ENCODE measurements at places on chromosomes 1 and 21.

DNA sequence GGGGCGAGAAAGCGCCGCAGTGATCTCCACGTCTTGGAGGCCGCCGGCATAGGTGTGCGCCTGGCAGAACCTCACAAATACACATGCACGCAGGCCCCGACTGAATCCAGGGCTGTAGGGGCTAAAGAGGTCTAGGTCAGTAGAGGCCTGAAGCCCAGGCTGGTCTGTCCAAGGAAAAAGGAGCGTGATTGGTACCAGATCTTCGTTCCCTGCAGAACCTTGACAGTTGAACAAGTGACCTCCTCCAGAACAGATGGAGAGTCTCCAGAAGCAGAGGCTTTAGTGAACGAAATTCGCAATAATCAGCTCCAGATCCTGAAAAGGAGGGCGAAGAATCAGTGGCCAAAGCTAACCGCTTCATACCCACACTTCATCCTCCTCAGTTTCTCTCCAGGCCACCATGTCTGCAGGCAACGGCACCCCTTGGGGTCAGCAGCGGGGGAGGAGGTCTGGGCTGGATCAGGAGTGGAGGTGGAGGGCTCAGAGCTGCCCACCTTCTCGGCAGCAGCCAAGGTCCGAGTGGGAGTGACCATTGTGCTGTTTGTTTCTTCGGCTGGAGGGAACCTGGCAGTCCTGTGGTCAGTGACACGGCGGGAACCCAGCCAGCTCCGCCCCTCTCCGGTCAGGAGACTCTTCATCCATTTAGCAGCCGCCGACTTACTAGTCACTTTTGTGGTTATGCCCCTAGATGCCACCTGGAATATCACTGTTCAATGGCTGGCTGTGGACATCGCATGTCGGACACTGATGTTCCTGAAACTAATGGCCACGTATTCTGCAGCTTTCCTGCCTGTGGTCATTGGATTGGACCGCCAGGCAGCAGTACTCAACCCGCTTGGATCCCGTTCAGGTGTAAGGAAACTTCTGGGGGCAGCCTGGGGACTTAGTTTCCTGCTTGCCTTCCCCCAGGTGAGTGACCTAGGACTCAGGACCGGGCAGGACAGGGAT, 749 bp upstream of the PEX11B start:
- H3K27me3 ChIP-seq = no peaks in the 10 kb centered on the region
- DNase-seq = peak; percentile 13
- peak overlapping the region; percentile 92 for H3K27ac ChIP-seq
- H3K4me1 ChIP-seq = peaks cover 34% of the 10 kb centered on the region
- peaks cover 38% of the 10 kb centered on the region for H3K36me3 ChIP-seq

DNA sequence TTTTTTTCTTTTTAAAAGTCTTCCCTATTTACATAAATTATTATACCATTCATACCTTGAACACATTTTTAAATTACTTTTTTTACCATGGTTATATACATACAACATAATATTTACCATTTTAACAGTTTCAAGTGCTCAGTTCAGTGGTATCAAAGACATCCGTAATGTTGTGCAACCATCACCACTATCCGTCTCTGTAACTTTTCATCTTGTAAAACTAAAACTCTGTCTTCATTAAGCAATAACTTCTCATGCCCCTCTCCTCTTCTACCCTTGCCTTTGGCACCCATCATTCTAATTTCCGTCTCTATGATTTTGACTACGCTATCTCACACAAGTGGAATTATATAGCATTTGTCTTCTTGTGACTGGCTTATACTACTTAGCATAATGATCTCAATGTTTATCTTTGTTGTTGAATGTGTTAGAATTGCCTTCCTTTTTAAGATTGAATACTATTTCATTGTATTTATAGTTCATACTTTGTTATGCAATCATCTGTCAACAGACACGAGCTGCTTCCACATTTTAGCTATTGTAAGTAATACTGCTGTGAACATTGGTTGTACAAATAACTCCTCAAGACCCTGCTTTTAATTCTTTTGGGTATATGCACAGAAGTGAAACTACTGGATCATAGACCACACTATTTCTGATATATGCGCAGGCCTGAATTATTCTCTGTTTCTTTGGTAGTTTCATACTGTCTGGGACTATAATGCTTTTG, 689.5 kb upstream of the NCAM2 start:
- no peak overlapping the region for H3K27ac ChIP-seq
- no peaks in the 10 kb centered on the region for H3K4me1 ChIP-seq
- no peaks in the 10 kb centered on the region for H3K36me3 ChIP-seq
- no peaks in the 10 kb centered on the region for H3K27me3 ChIP-seq

DNA sequence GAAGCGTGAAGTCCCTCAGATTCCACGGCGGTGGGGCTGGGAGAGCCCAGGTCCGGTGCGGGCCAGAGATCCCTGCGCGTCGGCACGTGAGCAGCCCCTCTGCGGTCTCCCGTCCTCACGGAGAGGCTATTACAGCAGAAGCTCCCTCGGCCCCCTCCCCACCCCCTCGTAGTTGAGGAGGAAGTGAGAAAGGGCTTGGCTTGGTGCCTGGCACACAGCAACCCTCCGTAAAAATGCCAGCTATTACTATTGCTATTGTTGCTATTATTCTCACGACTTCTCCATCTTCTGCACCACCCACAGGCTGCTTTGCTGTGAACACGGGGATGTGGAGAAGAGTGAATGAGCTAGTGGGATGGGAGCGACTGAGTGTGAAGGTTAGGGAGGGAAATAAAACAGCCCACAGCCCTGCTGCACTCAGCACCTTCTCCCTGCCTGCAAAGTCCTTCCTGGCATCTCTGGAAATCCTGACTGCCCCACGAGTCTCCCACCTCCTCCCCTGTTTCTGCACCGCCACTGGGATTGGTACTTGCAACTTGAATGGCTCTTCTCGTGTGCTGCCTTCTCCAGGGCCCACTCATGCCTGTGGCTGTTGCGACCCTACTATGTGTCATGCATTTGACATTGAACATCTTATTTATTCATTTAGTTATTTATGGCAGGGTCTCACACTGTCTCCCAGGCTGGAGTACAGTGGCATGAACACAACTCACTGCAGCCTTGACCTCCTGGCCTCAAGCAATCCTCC, 26.6 kb downstream of the ZBTB18 start:
- peaks cover 28% of the 10 kb centered on the region for H3K27me3 ChIP-seq
- H3K27ac ChIP-seq = no peak overlapping the region
- H3K36me3 ChIP-seq = no peaks in the 10 kb centered on the region
- H3K4me1 ChIP-seq = peaks cover 19% of the 10 kb centered on the region
- no peak for DNase-seq
- no peak overlapping the region for H3K4me3 ChIP-seq

DNA sequence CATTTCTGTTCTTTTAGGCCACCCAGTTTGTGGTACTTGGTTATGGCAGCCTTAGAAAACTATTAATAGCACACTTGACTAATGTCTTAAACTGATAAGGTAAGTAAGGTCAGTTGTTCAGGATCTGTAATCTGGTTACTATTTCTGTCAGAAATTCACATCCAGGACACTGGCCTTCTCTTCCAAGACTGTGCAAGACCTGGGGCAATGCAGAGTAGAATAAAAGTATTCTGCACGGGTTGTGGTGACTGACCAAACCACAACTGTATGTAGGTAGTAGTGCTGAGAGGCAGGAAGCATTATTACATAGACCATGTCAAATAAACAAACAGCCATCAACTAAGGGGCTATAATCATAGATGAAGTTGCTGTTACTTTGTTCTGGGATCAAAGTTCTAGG, 46.7 kb downstream of the WARS2 start:
- no peaks in the 10 kb centered on the region for H3K27me3 ChIP-seq
- no peaks in the 10 kb centered on the region for H3K4me1 ChIP-seq
- no peak for DNase-seq

DNA sequence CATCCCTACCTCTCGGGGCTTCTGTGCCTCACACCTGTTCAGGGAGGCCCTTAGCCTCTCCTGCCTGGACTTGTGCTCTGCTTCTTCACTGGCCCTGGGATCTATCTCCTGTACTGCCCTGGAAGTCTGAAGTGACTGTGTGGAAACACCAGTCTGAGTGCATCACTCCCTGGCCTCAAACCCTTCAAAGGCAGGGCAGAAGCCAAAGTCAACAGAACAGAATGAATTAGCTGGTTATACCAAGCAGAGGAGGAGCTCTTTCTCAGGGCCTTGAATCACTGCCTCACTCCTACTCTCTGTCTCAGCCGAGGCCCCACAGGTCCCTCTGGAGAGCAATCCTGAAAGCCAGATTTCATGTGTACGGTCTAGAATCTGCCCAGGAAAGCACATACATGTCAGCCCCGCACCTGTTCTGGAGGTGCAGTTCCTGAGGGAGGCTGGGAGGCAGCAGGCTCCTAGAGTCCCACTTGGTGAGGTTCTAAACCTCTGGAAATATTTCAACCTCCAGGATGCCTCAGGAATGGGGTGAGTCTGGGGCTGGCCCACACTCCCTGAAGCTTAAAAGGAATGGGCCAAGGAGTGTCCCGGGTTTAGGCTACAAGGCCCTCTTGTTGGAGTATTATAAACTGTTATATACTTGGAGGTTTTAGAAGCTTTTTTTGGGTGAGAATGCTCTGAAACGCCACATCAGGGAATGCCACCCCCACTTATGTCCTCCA, 98.3 kb downstream of the ABCA4 start:
- H3K27ac ChIP-seq = no peak overlapping the region
- H3K27me3 ChIP-seq = peaks cover 15% of the 10 kb centered on the region

DNA sequence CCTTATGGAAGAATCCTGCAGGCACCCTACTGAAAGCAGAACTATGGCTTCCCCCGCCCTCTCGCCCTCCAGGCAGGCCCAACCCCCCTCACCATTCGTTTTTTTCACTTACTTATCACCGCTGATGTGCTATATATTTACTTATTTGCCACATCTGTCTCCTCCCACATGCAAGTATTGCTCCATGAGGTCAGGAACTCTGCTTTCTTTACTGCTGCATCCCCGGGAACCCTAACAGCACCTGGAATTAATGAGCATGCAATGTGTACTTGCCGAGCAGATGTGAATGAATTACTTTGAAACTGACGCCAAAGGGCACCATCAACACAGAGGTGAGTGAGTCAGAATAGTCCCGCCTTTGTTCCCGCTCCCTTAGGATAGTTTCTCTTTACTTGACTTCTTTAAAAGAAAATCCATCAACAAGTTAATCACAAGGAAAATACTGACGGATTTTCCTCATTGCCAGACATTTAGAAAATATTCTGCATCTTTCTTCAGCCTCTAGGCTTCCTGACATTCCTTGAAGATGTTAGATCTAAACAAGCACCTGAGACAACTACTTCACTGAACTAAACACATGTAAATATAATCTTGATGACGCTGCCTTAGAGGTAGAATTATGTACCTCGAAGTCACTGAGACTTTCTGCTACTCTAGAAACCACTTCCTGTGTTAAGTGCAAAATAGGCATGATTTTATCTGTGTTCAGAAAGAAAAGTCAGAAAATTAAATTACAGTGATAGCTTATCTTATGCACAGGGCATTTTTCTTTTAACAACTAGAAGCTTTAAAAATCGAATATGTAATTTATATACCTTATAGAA, 17.5 kb upstream of the RAB4A start:
- no peak for DNase-seq
- no peaks in the 10 kb centered on the region for H3K36me3 ChIP-seq

GRCh38 chr1:193565971-193566577, 379.7 kb upstream of the B3GALT2 start:
- peaks cover 11% of the 10 kb centered on the region for H3K36me3 ChIP-seq
- H3K27ac ChIP-seq = no peak overlapping the region
- no peaks in the 10 kb centered on the region for H3K27me3 ChIP-seq
- no peak overlapping the region for H3K4me3 ChIP-seq
- DNase-seq = no peak

DNA sequence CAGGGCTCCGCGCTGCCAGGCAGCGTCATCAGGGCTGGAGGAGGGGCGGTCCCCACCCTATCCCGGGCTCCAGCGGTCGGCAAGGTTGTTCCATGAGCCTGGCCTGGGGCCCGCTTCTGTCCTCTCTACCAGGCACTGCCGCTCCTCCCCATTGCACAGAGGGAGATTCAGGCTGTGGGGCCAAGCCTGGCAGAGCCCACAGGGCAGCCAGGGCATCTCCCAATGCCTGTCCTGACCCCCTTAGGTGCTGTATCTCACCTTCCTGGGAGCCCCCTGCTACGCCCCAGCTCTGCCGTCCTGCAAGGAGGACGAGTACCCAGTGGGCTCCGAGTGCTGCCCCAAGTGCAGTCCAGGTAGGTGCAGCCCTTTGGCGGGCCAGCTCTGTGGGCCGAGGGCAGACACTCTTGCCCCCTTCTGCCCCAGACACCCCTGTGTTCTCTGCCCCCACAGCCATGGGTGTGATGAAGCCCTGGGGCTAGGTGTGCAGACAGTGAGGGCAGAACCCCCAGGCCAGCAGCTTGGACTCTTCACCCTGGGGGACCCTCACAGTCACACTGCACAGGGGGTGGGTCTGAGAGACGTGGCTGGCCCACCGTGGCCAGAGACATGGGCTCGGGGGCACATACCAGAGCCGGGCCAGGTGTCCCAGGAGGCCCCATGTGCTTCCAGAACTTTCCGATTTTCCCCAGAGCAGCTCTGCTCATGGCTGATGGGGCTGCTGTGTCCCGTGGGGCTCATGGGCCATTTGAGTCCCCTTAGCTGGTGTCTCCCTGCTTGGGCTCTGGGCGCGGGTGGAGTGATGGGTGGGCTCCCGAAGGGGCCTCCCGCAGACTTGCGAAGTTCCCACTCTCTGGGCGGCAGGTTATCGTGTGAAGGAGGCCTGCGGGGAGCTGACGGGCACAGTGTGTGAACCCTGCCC, 1.6 kb downstream of the TNFRSF14 start:
- no peaks in the 10 kb centered on the region for H3K27me3 ChIP-seq
- no peak for DNase-seq
- peaks cover 17% of the 10 kb centered on the region for H3K4me1 ChIP-seq
- peaks cover 45% of the 10 kb centered on the region for H3K36me3 ChIP-seq
- H3K27ac ChIP-seq = peak overlapping the region; percentile 93

DNA sequence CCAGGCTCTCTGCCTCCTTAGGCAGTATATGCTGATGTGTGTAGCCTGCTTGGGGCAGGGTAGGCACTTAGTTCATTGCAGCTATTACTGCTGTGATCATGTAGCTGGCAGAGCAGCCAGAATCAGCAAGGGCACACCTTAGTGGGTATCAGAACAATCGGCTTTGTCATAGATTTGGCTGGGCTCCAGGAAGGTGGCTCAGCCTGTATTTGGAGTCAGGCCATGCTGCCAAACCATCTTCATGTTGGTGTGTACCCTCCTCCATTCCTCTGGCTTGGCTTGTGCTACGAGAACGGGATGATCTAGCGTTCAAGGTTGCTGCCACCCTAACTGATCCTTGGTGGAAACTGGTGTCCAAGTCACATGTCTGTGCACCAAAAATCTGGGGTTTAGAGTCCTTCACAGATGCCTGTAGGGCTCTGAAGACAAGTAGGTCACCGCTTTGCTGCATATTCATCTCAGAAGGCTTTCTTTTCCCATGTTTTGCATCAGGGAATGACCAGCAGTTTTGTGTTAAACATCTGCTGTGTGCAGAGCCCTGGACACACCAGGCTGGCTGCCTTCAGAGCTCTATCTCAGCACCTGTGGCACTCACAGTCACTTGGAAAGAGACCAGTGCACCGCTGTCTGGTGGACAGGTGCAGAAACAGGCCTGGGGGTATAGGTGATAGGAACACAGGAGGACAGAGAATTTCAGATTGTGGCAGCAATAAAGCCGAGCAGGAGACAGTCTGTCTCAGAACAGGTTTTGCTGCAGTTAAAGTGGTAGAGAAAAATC, 23.7 kb downstream of the VANGL1 start:
- DNase-seq = no peak
- peaks cover 15% of the 10 kb centered on the region for H3K4me1 ChIP-seq
- peaks cover 52% of the 10 kb centered on the region for H3K36me3 ChIP-seq
- no peak overlapping the region for H3K27ac ChIP-seq
- H3K27me3 ChIP-seq = no peaks in the 10 kb centered on the region
